ENCODE measurements at places on chromosomes 3 and 15.

GRCh38 chr15:90592131-90592881 is 62.6 kb downstream of the CRTC3 start:
- DNase-seq = no peak

DNA sequence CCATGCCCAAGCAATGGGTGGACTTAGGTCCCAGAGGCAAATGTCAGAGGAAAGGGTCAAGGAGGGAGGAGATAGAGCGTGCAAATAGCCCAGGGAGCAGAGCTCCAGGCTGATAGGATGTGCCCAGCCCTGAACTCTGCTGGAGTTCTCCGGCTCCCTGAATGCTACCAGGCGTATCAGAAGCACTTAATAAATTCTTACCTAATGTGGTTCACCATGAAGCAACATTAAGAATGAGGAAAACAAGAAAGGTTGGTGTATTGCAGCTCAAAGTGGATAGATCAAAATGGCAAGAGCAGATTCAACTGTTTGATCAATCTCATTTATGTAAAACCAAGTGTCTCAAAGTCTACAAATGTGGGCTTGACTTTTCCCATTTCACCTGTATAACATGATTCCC is 38.3 kb downstream of the PXYLP1 start:
- no peak for DNase-seq

GRCh38 chr15:63587527-63587926 is 9.7 kb upstream of the FBXL22 start:
- DNase-seq = no peak

- DNase-seq = no peak
These were observed 41.0 kb upstream of the B3GNT5 start for GRCh38 chr3:183212096-183212495.

- DNase-seq = no peak
These were observed 94.3 kb downstream of the CEMIP start for GRCh38 chr15:80873366-80873952.

GRCh38 chr15:88469321-88469720 is 1.8 kb downstream of the MRPS11 start:
- DNase-seq = no peak

DNA sequence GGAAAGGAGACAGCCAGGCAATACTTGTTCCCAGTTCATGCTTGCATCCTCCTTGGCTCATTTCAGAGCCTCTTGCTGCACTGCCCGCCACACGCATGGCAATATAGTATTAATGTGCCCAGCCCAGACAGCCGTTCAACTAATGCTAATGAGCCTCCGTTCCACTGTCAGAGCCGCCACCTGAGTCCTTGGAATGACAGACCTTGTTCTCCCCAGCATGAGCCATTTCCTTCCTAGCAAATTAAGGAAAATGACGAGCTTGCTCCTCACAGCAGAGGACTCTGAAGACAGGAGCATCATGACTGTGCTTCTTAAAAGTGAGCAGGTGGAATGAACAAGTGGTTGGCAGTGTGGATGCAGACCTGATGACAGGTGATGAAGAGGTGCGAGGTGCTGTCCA is 10.8 kb upstream of the LRRC15 start:
- no peak for DNase-seq

- DNase-seq = no peak
These were observed 28.7 kb upstream of the SLC28A1 start for GRCh38 chr15:84855765-84856164.

- no peak for DNase-seq
These were observed 55.3 kb downstream of the SLC28A2 start for GRCh38 chr15:45307230-45307924.

GRCh38 chr3:133896002-133896761 is 500 bp upstream of the RAB6B start:
- no peak for DNase-seq

DNA sequence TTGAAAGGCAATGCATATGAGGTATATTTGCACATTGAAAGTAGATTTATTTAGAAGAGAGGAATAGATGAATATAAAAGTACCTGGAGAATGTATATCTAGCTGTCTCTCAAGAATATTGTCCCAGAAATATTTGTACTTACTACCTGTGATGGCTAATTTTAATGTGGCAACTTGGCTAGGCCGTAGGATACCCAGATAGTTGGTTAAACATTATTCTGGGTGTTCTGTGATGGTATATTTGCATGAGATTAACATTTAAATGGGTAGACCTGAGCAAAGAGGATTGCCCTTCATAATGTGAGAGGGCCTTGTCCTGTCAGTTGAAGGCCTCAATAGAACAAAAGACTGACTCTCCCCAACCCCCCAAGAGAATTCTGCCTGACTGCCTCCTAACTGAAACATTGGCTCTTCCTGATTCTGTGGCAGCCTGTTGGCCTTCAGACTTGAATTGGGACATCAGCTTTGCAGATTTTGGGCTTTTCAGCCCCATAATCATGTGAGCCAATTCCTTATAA is 69.4 kb upstream of the FILIP1L start:
- DNase-seq = no peak

DNA sequence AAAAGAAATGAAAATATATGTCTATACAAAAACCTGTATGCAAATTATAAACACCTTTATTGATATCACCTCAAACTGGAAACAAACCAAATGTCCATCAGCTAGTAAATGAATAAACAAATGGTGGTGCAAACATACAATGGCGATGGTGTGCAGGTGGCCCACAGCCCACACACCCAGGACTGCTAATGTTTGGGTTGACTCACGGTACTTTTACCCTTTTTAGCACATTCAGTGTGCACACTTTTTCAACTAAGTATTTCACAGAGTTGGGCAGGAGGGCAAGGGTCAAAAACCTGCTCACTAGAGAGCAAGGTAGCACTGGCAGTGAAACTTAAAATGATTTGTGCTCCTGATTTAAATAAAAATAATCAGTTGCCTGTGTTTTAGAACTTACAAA is 123.1 kb upstream of the BHLHE40 start:
- DNase-seq = no peak

- DNase-seq = no peak
These were observed 59.8 kb downstream of the CHSY1 start for GRCh38 chr15:101192081-101192480.

GRCh38 chr15:75349851-75350588 is 3.2 kb downstream of the NEIL1 start:
- peak; percentile 60 for DNase-seq

DNA sequence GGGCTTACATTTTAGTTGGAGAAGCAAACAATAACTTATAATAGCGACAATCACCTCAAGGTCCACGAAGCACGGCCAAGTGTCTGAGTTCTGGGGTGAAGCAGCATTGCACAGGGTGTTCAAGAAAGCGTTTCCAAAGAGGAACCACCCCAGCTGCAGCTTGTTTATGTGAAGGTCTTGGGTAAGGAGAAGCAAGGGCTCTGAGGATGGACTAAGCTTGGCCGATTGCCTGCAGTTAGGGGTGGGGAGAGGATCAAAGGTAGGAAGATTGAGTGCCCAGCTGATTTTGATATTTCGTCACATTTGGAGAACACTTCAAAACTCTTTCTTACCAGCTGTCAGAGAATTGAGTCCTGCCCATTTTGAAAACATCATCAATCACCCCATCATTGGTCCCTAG is 321.6 kb upstream of the DNAJC19 start:
- DNase-seq = no peak

DNA sequence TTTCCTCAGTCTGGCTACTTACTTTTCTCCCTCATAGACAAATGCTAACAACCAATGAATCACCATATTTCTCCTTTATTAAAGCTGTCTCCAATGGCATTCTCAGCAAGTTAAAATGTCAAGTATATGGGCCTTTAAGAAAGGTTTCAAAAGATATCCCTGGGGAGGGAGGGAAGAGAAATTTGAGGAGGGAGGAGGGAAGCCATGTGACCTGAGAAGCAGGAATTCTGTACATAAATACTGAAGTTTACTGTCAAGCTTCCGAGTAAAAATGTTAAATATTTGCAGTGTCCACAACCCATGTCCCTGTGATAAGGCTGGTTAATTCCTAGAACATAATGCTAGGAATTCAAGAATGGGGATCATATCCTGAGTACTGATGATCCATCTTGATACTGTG is 175.9 kb downstream of the CNTN4 start:
- DNase-seq = no peak

GRCh38 chr15:100383302-100384107 is 41.7 kb upstream of the ADAMTS17 start:
- DNase-seq = no peak

DNA sequence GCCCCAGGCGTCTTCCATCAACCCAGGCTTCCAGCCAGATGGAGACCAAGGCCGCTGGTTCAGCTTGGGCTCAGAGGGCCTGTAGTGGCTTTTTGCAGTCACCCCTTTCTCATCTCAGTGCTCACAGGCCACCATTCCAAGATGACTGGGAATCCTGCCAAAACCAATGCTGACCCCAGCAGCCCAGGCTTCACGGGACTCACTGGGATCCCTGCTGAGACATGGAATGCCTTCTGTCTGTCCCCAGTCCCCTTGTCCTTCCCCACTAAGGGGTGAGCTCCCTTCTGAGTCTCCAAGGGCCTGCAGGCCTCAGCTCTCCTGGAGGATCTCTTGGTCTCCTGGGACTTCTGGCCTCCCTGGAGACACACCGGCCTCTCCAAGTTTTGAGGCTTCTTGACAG is 77.4 kb upstream of the SEC13 start:
- no peak for DNase-seq

DNA sequence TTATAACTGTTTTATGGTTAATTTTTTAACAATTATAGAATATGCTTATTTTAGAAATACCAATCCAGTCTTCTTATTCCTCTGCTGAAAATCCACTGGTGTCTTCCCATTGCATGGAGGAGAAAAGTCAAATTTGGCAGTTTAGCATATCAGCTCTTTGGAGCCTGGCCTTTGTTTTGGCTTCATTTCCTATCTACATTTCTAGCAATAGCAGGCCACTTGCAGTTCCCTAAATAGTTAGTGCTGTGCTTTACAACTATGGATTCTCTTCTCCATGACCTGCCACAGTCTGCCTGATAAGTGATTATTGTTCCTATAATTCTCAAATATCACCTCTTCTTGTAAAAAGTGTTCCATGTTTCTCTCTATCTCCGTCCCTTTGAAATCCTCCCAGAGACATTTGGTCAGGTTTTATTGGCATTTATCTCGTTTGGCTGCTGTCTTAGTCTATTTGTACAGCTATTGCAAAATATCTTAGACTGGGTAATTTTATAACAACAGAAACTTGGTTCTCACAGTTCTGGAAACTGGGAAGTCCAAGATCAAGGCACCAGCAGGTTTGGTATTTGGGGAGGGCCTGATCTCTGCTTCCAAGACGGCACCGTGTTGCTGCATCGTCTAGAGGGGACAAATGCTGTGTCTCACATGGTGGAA is 8.2 kb upstream of the SEC22A start:
- DNase-seq = no peak

- no peak for DNase-seq
These were observed 91.2 kb downstream of the KCNAB1 start for GRCh38 chr3:156211583-156211982.

- peak; percentile 69 for DNase-seq
These were observed 9.9 kb downstream of the DISP2 start for GRCh38 chr15:40367686-40368611.

All from activated CD8-positive, alpha-beta memory T cell treated with anti-CD3 and anti-CD28 coated beads for 48 hours (primary cell).